NCI-H2171 (cell line): ENCODE measurements at places on chromosomes 1 and 21.

GRCh38 chr1:85427849-85428248 is 37.1 kb downstream of the DDAH1 start:
- DNase-seq, result no peak

- no peak for DNase-seq
These were observed 5.6 kb downstream of the AMIGO1 start for GRCh38 chr1:109503935-109504334.

GRCh38 chr1:158924677-158925076 is 6.7 kb upstream of the PYHIN1 start:
- DNase-seq, result no peak

DNA sequence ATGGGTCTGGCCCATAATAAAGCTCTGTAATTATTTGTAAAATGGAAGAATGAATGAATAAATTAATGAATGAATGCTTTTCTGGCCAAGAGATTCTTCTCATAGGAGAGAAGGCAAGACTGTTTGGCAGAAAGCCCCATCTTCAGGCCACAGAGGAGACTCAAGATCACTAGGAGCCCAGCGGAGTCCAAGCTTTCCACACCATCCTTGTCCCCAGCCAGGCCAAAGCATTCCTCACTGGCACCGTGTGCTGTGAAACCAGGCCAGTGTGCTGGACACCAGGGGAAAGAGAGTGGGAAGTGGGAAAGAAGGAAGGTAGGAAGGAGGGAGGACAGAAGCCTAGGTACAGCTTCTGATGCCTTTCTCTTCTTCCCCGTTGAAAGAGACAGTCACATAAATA is 86.4 kb downstream of the PLXNA2 start:
- no peak for DNase-seq

DNA sequence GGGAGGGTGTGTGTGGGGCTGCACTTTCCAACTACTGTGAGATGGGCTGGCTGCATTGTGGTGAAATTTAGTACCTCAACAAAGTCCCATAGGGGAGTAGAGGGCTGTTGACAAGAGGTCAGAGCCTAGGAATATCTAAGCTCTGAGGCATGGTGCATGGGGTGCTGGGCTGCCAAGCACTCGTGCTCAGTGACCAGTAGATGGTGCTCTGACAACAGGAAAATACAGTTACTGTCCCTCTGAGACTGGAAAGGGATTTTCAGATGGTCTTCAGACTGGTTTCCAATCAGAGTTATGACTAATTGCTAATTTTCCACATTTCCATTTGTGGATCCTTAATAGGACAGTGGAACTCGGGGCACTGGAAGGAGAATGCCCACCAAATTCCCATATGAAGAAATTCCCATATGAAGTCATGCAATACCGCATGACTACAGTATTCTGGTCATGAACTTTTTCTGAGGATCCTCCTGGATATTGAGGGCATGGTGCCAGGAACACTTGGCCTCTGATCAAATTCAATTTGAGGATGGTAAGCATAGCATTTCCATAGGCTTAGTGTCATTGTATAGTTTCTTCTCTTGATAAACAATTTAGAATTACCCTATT is 4.1 kb upstream of the CACNA1E start:
- no peak for DNase-seq

DNA sequence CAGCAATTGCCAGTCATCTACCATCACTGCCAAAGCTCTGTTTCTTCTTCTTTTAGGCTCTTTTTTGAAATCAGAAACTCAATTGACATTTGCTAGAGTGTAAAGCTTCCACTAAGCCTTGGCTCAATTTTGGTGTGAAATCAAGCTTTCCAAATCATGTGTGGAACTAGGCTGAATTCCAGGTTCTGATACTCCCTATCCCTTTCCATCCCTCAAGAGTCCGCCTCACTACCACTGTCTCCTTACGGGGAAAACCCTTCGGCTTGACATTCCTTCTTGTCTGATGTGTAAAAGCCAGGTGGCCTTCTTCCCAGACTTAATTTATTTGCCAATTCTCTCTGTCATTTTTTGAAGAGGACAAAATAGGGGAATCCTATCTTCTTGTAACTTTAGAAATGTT is 47.2 kb upstream of the PRMT6 start:
- DNase-seq, result no peak

DNA sequence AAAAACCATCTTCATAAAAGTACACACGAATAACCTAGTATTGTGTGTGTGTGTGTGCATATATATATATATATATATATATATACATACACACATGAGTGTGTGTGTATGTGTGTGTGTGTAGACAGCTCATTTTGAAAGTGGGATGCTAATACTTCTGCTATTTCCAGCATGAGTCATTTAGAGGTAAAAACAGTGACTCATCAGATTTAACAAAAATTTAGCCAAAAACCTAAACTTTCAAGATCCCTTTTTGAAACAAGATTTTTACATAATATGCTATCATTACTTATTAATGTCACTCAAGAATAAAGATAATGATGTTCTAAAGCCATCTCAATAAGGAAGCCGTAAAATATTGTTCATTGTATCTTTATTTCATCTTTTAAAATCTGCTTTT is 35.6 kb upstream of the ADGRL4 start:
- no peak for DNase-seq

GRCh38 chr1:16207318-16208269 is 4.9 kb downstream of the ARHGEF19 start:
- no peak for DNase-seq

- DNase-seq, result no peak
These were observed 20.9 kb upstream of the GPR161 start for GRCh38 chr1:168157638-168158037.

GRCh38 chr21:31216206-31216605 is 127.9 kb downstream of the TIAM1 start:
- DNase-seq, result no peak

GRCh38 chr21:42289926-42290325 is 25.3 kb downstream of the TFF3 start:
- no peak for DNase-seq

GRCh38 chr1:195141294-195141693 is 1466.9 kb downstream of the KCNT2 start:
- DNase-seq, result no peak

GRCh38 chr1:223712850-223713474 is 623 bp downstream of the CAPN2 start:
- no peak for DNase-seq

GRCh38 chr1:234862944-234863515 is 253.1 kb upstream of the IRF2BP2 start:
- no peak for DNase-seq

DNA sequence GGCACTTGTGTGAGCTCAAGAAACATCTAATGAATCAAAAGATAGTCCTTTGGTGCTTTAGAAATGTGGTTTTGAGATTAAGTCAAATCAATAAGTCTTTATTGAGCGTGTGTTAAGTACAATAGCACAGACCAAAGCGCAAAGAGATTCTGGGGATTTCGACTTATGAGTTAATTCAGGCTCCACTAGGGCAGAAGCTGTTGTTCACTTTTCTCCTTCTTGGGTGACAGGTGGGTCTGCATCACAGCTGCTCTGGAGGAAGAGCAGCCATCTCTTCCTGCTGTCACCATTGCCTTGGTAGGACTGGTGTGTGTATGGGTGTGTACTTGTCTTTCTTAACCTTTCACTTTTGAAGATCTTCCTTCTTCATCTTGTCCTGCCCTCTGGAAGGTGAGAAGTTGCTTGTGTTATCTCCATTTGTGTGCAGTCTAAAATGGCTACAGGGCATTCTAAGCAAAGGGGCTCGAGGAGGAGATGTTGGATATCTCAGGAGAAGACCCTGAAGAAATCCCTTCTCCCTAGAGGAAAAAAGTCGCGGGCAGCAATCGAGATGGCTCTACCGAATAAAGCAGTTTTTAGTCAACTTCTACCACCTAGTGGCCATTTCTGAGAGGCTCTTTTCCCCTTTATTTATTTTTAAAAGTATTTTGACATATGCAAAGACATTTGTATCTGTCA is 22.9 kb upstream of the DISC1 start:
- DNase-seq, result peak; percentile 45

GRCh38 chr1:5933676-5934057 is 58.6 kb downstream of the NPHP4 start:
- DNase-seq, result no peak

DNA sequence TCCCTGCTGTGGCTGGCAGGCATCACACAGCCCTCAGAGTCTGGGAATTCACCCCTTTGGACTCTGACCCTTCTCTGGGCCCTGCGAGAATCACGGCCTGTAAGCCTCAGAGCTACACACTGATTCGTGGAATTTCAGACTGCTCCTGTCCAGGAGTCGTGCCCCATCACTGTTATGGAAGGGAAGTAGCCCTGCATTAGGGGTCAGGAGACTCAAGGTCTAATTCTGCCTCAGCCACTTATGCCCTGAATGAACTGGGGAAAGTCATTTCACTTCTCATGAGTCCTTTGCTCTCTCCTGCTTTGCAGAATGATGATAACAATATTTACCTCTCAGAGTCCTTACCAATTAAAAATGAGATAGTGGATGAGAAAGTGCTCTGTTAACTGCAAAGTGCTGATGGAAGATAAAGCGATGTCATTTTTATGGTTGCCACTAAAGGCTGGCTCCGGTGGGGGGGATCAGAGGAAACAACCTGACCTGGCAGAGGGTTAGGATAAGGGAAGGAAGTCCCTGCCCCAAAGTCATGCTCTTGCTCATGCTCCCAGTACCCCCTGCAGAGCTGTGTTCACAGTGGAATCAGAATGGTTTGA is 148.6 kb upstream of the CD34 start:
- no peak for DNase-seq

GRCh38 chr1:171431994-171432393 is 53.3 kb upstream of the PRRC2C start:
- DNase-seq, result no peak
